Peyer's patch (tissue), 4 donors: ENCODE measurements at places on chromosomes 7 and 10.

GRCh38 chr7:82007315-82007714 lies 237.5 kb upstream of the HGF start:
- DNase-seq = no peak

GRCh38 chr10:121131426-121132265 lies 280.5 kb downstream of the WDR11 start:
- no peak for DNase-seq

- no peak for DNase-seq
Observed at GRCh38 chr10:326894-327635, 191.8 kb downstream of the ZMYND11 start.

DNA sequence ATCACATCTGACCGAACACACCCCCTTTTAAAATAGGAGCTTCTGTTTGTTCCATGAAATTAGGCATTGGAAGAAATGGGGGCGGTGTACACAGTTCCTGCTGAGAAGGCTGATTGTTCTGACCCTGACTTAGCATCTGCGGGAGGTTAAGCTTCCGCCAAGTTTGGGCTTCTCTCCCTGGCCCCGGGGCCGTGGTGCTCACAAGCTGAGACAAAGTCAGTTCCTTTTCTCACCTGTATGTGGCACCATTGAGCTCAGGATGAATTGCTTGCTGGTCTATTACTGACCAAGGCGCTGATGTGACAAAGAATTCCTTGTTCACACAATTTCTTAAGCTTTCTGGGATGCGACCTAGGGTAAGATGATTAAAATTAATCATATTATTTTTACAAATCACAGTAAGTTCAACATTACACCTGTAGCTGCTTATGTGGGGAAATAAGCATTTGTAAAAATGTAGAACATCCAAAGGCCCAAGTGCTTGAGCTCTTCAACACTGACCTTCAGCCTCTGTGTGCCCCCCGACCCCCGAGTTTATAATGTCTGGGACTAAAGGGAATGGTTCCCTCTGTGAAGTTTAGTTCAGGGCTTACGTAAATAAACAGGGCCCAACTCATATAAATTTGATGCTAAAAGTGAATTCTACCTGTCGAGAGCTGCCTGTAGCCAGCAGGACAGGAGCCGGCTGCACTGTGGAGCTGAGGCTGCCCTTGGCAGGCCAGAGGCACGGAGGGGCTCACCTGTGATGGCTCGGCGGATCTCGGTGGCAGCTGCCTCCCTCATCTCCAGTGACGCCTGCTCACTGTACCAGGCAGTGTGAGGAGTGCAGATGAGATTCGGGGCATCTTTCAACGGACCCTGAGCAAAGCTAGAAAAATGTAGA lies 50.8 kb downstream of the ZRANB1 start:
- DNase-seq = peak; percentile 36

GRCh38 chr10:43622038-43622437 lies 15.8 kb downstream of the ZNF485 start:
- no peak for DNase-seq

DNA sequence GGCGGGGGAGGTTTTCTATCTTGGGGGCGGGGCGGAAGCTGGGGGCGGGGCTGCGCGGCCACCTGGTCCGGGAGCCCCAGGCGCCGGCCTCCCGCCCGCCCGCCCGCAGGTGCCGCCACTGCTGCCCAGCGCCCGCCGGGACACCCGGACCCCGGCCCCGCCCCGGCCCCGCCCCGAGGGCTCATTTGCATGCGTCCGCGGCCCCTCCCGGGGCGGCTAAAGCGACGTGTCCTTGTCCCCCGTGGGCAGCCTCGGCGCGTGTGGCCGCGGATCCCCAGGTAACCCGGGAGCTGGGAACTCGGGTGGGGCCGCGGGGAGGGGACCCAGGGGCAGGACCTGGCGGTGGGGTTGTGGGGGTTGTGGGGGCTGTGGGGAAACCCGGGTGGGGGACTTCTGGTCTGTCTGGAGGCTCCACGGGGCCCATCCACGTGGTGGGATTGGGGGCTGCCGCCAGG lies at the start of gene BHLHA15:
TSS of gene BHLHA15 (plus strand) at position 219 of the 455 bp plus-strand sequence. CDS start 871 bp downstream, outside the sequence.
- peak; percentile 78 for DNase-seq
